ENCODE measurements at places on chromosomes 12 and 14.

DNA sequence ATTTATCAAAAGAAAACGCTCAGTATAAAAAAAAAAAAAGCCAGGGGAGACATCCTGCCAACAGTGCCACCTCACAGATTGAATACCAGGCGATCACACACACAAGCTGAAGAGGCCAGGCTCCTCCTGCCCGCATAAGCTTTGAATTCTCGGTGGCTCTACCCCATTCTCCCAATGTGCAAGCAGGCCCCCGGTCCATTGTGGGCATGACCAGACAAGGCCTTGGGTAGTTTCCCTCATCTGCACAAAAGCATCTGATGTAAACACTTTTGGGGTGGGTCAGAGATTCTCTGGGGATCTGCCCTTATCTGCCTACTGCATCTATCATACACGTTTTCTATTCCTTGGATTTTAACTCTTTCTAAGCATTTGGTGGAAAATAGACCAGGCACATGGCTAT is 16.2 kb downstream of the KLRF2 start:
- DNase-seq: no peak

GRCh38 chr12:13581031-13581430 is 384.5 kb downstream of the EMP1 start:
- no peak for DNase-seq

- DNase-seq: no peak
Measured at GRCh38 chr12:6052940-6053329, 71.5 kb downstream of the VWF start.

DNA sequence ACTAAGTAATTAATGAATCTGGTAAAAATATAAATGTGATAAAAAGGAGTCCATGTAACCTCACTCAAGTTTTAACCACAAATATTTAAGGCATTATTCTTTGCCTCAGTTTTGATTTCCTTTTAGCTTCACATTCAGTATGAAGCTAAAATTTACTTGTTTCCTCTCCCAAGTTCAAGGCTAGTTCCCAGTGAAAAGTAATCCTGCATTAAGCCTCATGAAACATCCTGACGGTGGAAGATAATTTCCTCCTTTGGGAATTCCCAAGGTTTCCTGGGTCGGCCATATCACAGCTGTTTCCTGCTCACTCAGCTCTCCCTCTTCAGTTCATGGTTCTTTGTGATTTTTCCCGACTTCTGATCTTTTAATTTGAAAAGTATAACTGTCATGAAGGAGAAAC is 1256.8 kb upstream of the FLRT2 start:
- no peak for DNase-seq

DNA sequence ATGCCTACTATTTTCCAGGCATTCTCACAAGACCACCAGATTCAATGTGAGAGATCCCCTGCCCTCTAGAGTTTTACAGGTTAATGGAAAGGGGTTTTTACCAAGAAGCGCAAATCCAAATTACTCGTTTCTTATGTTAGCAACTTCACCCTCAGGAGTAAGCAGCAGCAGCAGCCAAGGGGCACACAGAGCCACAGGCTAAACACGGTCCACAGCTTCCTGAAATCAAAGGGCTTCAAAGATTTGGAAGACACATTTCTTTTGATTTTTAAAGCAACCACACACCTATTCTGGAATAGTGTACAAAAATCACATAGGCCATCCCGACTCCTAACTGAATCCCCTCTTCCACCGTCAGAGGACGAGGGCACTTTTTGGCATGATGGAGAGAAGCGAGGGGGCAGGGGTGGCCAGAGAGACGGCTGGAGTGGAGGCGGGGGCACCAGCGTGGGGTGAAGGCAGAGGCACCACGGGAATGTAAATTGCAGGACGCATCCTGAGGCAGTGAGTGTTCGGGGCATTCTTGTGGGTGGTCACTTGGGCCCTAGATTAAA is 107.0 kb downstream of the ARF6 start:
- DNase-seq: no peak

All from activated T-helper 9 cell treated with anti-CD3 and anti-CD28 coated beads, Interleukin-2, amount 50 U/mL, for 16 hours (primary cell).